ENCODE measurements at places on chromosomes 16 and 17. TPM values are rescaled to one million over a fixed set of nuclear protein-coding genes. Genes with fewer than 3 reads are reported as not detected.

The PPM1E gene
- under 0.01 TPM for total RNA-seq

The BAIAP3 gene
- total RNA-seq = 0.67 TPM

The KRT24 gene
- total RNA-seq = not detected

The CD79B gene
- 0.33 TPM for total RNA-seq

The PNPO gene
- 42.1 TPM for total RNA-seq

The ATXN1L gene
- total RNA-seq = 26.5 TPM

The FBXW10 gene
- not detected for total RNA-seq

The TERB1 gene
- total RNA-seq = not detected

The FTSJ3 gene
- 59.1 TPM for total RNA-seq
